Left lung (tissue), 14 donors: ENCODE measurements at places on chromosomes 11 and 22. TPM values are rescaled to one million over a fixed set of nuclear protein-coding genes. Genes with fewer than 3 reads are reported as not detected.
A peak's percentile ranks its signal among the peaks of the same experiment; 100 is the strongest.

GRCh38 chr22:50729391-50730012 lies 8.5 kb upstream of the ACR start:
- no peaks in the 10 kb centered on the region for H3K36me3 ChIP-seq
- no peak overlapping the region for H3K27ac ChIP-seq
- no peaks in the 10 kb centered on the region for H3K27me3 ChIP-seq
- H3K4me1 ChIP-seq, result peaks cover 14% of the 10 kb centered on the region

- H3K27me3 ChIP-seq, result no peaks in the 10 kb centered on the region
- H3K4me3 ChIP-seq, result no peak overlapping the region
- peaks cover 37% of the 10 kb centered on the region for H3K4me1 ChIP-seq
- peaks cover 9% of the 10 kb centered on the region for H3K36me3 ChIP-seq
- no peak for DNase-seq
These were observed 11.9 kb downstream of the IPO7 start for GRCh38 chr11:9396310-9396709.

DNA sequence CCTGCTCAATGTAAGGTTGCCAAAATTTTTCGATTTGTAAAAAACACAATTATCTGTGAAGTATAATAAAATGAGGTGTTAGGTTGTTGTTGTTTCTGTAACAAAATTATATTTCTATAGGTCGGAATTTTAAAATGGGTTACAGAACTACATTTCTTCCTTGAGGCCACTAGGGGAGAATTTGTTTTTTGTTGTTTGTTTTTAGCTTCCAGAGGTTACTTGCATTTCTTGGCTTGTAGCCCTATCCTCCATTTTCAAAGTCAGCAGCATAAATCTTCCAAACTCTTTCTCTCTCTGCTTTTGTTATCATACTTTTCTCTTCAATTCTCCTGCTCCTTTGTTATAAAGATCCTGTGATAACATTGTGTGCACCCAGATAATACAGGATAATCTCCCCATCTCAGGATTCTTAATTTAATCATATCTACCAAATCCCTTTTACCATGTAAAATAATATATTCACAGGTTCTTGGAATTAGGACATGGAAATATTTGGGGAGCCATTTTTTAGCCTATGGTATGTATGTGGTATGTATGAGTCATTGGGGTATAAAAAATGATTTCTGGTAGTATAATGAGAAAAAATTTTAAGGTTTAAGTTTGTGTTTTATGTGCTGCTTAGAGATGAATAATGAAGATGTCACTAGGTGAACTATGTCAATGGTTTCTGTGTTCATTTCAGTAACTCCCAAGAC lies 9.4 kb upstream of the PATL1 start:
- H3K4me3 ChIP-seq, result no peak overlapping the region
- no peaks in the 10 kb centered on the region for H3K4me1 ChIP-seq
- no peak for DNase-seq

HOATZ gene
- polyA plus RNA-seq, result 3.5 TPM

EXPH5 gene
- 11.6 TPM for polyA plus RNA-seq

DNA sequence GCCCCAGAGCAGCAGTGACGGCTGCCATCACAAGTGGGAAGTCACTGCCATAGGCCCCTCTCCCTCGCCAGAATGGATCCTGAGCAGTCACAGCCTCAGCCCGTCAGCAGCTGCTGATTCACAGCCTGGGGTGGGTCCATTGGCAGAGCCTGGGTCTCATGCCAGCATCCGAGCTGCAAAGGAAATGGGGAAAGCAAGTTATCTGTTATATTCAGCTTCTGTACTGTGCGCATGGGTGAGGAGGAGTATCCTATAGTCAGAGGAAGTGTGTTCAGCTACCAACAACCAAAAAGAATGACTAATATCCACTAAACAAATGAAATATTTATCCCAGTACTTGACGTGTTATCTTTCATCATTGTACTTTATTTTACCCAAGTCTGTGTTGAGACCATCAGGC lies 119.7 kb downstream of the RCN1 start:
- no peaks in the 10 kb centered on the region for H3K4me1 ChIP-seq
- H3K27me3 ChIP-seq, result no peaks in the 10 kb centered on the region
- no peak overlapping the region for H3K4me3 ChIP-seq
- no peaks in the 10 kb centered on the region for H3K36me3 ChIP-seq
- no peak overlapping the region for H3K27ac ChIP-seq

GRCh38 chr22:49767355-49768062 lies 60.2 kb downstream of the BRD1 start:
- no peaks in the 10 kb centered on the region for H3K36me3 ChIP-seq
- H3K4me1 ChIP-seq, result no peaks in the 10 kb centered on the region
- DNase-seq, result no peak

GRM5 gene
- polyA plus RNA-seq, result not detected

- no peak overlapping the region for H3K27ac ChIP-seq
- peaks cover 5% of the 10 kb centered on the region for H3K27me3 ChIP-seq
- no peak for DNase-seq
These were observed 350.8 kb downstream of the BRD1 start for GRCh38 chr22:49476800-49477400.

DNA sequence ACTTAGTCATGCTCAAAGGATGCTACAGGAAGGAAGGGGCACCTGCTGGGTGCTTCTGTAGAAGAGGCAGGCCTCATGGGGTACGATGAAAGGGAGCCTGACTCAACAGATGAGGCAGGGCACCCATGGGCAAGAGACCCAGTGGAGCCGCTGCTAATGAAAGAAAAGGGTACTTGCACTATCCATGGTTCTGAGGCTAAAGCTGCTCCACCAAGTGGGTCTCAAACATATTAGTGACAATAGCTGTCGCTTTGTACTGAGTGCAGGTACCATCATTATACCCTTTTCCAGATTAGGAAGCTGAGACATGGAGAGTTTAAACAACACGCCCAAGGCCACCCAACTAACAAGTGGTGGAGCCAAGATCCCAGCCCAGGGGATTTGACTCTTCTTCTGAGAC lies 127.5 kb upstream of the SERPIND1 start:
- no peaks in the 10 kb centered on the region for H3K27me3 ChIP-seq
- no peak overlapping the region for H3K27ac ChIP-seq
- no peaks in the 10 kb centered on the region for H3K4me1 ChIP-seq

PIH1D2 gene
- polyA plus RNA-seq, result 8.9 TPM

AP1B1 gene
- 34.3 TPM for polyA plus RNA-seq

GRCh38 chr11:34263441-34264091 lies 94.2 kb downstream of the ABTB2 start:
- H3K4me1 ChIP-seq, result peaks cover 14% of the 10 kb centered on the region
- H3K27me3 ChIP-seq, result peaks cover 8% of the 10 kb centered on the region
- no peak overlapping the region for H3K27ac ChIP-seq

TRPM5 gene
- polyA plus RNA-seq, result 0.40 TPM

- H3K4me1 ChIP-seq, result no peaks in the 10 kb centered on the region
- no peaks in the 10 kb centered on the region for H3K27me3 ChIP-seq
- H3K36me3 ChIP-seq, result no peaks in the 10 kb centered on the region
- no peak overlapping the region for H3K4me3 ChIP-seq
- peak overlapping the region; percentile 65 for H3K27ac ChIP-seq
These were observed 295.5 kb downstream of the ETS1 start for GRCh38 chr11:128291835-128292234.

DNA sequence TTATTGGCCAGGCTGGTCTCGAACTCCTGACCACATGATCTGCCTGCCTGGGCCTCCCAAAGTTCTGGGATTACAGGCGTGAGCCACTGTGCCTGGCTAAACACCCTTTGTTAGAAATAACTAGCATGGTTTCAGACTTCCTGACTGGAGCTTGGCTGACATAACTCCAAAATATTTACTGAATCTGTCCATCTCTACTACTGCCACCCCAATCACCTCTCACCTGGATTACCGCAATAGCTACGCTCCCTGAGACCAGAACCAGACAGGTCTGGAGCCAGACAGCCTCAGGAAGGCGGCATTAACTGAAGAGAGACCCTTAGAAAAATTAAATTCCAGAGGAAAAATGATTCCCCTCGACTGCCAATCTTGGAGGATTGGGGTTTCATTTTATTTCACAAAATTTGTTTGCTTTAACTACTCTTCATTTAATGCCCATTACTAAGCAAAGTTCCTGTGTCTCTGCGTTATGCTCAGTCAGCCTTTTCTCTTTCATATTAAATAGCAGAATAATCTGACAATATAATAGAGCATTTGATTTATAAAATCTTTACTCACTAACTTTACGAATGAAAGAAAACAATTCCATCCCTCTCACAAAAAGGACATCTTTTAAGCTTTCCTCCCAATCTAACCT lies 13.1 kb downstream of the TMEM25 start:
- H3K27me3 ChIP-seq, result no peaks in the 10 kb centered on the region
- no peaks in the 10 kb centered on the region for H3K36me3 ChIP-seq
- no peak for DNase-seq
